ENCODE measurements at places on chromosomes 13 and 19.

- no peaks in the 10 kb centered on the region for H3K4me1 ChIP-seq
- no peaks in the 10 kb centered on the region for H3K36me3 ChIP-seq
- H3K4me3 ChIP-seq: no peak overlapping the region
- no peak for DNase-seq
- no peak overlapping the region for H3K27ac ChIP-seq
These were observed 3.7 kb downstream of the GGACT start for GRCh38 chr13:100584896-100585295.

- H3K4me3 ChIP-seq: no peak overlapping the region
- H3K27ac ChIP-seq: no peak overlapping the region
- H3K27me3 ChIP-seq: no peaks in the 10 kb centered on the region
- H3K4me1 ChIP-seq: no peaks in the 10 kb centered on the region
- no peaks in the 10 kb centered on the region for H3K36me3 ChIP-seq
- DNase-seq: no peak
These were observed 752.7 kb upstream of the GPC6 start for GRCh38 chr13:92473765-92474475.

DNA sequence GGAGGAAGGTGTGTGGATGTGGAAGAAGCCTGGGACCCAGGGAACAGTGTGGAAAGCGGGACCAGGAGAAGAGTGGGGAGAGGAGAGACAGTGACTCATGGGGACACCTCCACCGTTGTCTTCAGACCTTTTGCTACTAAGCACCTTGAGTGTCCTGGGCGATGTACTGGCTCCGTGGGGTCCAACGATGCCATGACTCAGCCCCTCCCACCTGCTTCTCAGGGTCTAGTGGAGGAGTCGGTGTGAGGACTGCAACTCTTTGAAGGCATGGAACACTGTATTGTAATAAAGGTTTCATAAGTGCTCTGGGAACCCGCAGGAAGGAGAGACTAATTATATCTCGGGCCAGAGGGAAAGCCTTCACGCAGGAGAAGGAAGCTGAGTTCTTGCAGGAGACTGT is 166.9 kb upstream of the KL start:
- H3K4me3 ChIP-seq: no peak overlapping the region
- no peak overlapping the region for H3K27ac ChIP-seq
- no peak for DNase-seq
- H3K36me3 ChIP-seq: no peaks in the 10 kb centered on the region
- peaks cover 3% of the 10 kb centered on the region for H3K4me1 ChIP-seq

DNA sequence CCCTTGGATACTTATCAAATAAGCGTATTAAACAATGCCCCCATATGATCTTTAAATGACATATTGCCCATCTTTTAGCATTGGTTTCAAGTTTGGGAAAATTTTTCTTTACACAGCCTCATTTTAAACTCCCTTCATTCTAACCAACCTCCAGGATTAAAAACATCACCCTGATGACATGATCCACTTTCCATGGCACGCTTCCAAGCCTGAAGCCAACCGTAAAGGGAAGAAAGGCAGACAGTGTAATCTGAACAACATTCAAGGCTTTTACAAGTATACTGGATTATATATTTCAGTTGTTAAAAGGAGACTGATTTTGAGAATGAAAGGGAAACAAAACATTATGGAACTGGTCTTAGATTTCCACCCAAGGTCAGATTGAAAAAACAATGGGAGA is 1721.9 kb downstream of the OLFM4 start:
- no peaks in the 10 kb centered on the region for H3K4me1 ChIP-seq
- H3K27me3 ChIP-seq: no peaks in the 10 kb centered on the region
- no peak overlapping the region for H3K27ac ChIP-seq
- H3K36me3 ChIP-seq: no peaks in the 10 kb centered on the region
- H3K4me3 ChIP-seq: no peak overlapping the region
- DNase-seq: no peak

Measured in prostate gland (tissue), 2 donors.